ENCODE measurements at places on chromosomes 4 and X. TPM values are rescaled to one million over a fixed set of nuclear protein-coding genes. Genes with fewer than 3 reads are reported as not detected.

DNA sequence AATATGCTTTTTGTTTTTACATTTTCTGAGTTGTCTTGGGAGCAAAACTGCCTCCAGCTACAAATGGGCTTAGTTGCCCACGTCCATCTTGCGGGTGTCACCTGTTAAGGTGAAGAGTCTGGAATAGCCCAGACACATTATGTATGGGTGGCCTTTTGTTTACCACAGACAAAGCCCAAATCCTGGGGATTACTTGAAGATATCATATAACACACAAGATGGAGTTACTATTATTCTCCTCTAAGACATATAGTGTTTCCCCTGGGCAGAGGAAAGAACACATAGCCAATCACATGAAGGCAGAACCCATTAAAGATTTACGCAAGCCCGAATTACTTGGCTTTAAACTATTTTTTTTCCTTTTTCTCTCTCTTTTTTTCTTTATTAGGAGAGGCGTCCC is 625.6 kb upstream of the FAM241A start:
- no peak for DNase-seq

- no peak for DNase-seq
Measured at GRCh38 chr4:128793859-128794672, 15.4 kb upstream of the JADE1 start.

GRCh38 chrX:115297189-115297588 is 7.7 kb downstream of the LUZP4 start:
- DNase-seq: no peak

DNA sequence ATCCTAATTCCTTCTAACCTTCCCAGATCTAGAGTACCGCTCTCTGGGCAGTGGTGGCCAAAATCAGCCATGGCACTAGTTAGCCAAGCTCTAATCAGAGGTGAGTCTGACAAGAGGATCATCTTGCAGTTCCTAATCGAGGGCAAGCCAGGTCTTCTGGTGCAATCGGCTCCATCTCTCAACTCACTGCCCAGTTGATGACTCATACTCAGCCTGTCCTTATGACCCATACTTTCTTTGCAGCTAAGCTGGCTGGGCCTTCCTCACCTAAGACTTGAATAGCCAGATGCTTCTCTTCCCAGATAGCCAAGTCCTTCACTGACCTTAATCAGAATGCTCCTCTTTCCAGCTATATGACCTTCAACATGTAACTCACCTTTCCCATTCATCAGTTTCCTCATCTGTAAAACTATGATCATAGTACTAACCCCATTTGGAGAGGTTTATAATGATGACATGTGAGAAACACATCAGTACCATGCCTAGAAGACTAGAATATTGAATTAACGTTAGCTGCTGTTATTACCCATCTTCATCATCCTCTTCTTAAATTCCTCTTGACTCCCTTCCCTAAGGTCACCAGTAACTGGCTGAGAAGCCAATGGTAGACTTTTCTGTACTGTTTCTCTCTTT is 57.1 kb downstream of the RELL1 start:
- peak; percentile 53 for DNase-seq

PPEF1 gene
- total RNA-seq: 1.2 TPM

RAB33A gene
- not detected for total RNA-seq
